ENCODE measurements at places on chromosomes 1 and 21.

GRCh38 chr1:109565241-109565640 is 16.8 kb downstream of the GNAI3 start:
- DNase-seq: no peak

DNA sequence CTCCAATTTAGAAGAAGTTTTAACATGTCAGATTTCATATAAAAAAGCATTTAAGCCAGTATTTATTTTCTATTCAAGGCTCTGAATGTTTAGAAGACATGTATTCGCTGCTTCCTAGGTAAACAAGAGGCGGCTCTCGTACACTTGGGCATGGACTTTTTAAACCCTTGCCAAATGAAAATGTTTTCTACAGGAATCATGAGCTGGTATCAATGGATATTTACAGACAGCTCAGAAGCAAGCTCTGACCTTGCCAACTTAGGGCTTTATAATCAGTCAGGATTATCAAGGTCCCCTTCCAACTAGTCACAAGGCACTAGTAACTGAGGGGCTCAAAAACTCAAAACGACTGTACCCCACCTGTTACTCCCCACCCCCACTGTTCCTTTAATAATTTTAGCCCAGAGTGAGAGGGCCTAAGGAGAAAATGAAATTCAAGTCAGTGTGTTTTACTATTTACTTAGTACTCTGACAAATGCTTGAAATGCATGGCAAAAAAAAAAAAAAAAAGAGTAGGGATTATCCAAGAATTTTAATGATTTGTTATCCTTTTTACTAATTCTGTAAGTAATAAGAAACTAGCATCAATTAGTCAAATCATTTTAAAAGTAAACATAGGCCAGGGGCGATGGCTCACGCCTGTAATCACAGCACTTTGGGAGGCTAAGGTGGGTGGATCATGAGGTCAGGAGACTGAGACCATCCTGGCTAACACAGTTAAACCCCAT is 12.4 kb downstream of the CLSTN1 start:
- no peak for DNase-seq

DNA sequence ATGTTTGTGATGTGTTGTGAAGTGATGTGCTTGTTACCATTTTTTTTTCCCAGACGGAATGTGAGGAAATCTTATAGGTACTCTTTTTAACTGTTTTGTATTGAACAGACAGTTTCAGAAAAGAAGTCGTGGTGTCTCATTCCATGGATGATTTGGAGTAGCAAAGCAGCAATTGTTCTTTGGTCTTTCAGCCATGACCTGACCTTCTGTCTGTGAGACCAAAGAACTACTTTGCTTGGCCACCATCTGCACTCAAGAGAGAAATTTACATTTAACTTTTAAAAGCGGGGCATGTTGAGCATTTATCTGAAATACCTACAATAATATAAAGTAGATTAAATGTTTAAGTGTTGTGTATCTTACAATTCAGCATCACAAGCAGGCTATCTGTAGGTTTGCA is 90.2 kb downstream of the SDCCAG8 start:
- DNase-seq: no peak

DNA sequence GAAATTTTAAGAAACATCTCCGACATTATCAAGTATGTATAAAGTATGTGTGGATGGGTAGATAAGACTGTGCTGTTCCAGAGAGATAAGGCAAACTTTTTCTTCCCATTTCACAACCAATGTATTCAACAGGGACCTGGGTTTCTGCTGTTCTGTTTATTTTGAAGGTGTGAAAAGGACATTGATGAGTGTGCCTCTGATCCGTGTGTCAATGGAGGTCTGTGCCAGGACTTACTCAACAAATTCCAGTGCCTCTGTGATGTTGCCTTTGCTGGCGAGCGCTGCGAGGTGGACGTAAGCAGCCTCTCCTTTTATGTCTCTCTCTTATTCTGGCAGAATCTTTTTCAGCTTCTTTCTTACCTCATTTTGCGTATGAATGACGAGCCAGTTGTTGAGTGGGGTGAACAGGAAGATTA is 174.0 kb downstream of the CRB1 start:
- DNase-seq: no peak

- DNase-seq: no peak
These were observed 33.6 kb downstream of the NUP133 start for GRCh38 chr1:229474509-229474908.

DNA sequence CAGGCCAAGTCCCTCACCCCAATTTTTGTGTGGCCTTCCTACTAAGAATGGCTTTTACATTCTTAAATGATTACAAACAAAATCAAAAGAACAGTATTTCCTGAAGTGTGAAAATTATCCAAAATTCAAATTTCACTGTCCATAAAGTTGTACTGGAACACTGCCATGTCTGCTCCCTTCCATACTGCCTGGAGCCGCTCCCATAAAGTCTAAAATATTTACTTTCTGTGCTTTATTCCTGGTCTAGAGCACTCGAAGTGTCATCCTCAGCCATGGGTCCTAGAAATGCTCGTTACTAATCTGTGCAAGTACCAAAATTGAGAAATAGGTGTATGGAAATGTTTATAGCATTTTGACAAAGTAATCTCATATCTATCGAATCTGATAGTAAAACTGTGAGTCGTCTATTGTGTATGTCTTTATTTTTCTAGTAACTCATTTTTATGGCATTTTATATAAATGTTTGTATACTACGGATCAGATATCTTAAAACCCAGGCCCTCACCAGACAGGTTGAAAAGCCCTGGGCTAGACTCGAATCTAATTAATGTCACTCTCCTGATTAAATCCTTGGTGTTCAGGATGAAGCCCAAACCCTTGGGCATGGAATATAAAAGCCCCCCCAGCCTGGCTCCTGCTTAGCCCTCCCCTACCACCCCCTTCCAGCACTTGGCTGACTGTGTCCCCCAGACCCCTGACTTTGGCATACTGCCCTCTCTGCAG is 4.9 kb downstream of the LBR start:
- DNase-seq: no peak

- DNase-seq: no peak
These were observed 130.9 kb downstream of the CD247 start for GRCh38 chr1:167387251-167387910.

- DNase-seq: no peak
These were observed 32.2 kb downstream of the C8B start for GRCh38 chr1:56933606-56934005.

Measured in central memory CD8-positive, alpha-beta T cell (primary cell).